ENCODE measurements at places on chromosomes 5 and 9. TPM values are rescaled to one million over a fixed set of nuclear protein-coding genes. Genes with fewer than 3 reads are reported as not detected.

Gene FOXD4L3
- total RNA-seq: not detected

Gene FGD3
- total RNA-seq: 6.3 TPM

Gene FOXI1
- not detected for total RNA-seq

Gene PCDHA2
- 0.99 TPM for total RNA-seq

Gene TUT7
- total RNA-seq: 30.7 TPM

Gene SPINK13
- total RNA-seq: not detected
